Fibroblast of skin of left quadriceps (primary cell): ENCODE measurements at places on chromosomes 4 and X.

DNA sequence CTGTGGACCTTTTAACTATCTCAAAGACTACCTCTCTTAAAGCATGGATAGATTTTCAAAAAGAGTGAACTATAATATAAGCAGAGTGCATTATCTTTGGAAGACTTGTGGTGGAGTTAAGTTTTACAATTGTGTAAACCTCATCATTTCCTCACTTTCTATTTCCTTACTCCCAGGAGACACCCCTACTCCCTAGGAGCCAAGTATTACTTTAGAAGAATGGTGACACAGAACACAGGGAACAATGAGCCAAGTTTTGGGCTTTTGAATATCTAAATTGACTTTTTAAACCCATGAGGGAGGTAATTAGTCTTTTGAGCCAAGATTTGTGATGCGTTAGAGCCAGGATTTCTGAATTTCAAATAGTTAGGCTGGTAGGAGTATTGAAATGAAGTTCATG is 78.9 kb upstream of the UNC5C start:
- no peak for DNase-seq

- DNase-seq = no peak
Observed at GRCh38 chrX:48683411-48683982, at the start of gene WAS. Gene WAS (plus strand): TSS chrX:48683799. CDS start chrX:48683854, 55 bp downstream.

GRCh38 chr4:7075962-7076695 is 8.3 kb upstream of the GRPEL1 start:
- DNase-seq = no peak

GRCh38 chr4:15612136-15612535 is 43.0 kb downstream of the FBXL5 start:
- no peak for DNase-seq

- no peak for DNase-seq
Observed at GRCh38 chrX:44305921-44306320, 37.6 kb downstream of the EFHC2 start.

DNA sequence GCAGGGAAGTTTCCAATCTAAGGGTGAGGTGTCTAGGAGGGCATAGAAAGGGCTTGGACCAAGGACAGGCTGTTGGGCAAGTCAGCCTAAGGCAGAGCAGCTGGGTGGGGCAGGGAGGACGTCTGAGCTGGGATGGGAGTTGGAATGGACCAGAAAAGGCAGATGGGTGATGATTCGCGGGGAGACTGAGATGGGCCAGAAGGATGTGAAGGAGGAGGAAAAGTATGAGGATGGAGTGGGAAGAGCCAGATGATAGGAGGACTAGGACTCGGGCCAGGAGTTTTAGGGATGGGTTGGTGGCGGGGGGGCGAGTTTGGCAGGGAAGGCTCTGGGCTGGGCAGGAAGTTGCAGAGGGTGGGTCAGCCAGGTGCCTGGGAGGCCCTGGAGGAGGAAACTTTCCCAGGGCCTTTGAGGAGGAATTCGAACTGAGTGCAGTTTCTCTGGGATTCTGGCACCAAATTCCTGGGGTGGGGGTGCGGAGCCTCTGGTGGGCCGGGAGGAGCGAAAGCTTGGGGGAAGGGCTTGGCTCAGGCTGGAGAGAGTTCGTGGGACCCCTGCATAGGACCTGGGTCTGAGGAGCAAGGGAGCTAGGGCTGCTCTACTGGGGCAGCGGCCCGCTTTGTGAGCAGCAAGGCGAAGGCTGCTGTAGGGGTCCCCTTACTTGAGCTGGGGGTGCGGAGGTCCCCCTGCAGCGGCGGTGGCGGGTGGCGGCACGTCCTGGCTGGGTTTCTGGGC is 8.7 kb upstream of the TIMP1 start:
- DNase-seq = no peak

- no peak for DNase-seq
Observed at GRCh38 chr4:112069110-112069509, 76.1 kb upstream of the FAM241A start.

GRCh38 chr4:162498168-162498567 is 334.4 kb upstream of the FSTL5 start:
- DNase-seq = no peak

DNA sequence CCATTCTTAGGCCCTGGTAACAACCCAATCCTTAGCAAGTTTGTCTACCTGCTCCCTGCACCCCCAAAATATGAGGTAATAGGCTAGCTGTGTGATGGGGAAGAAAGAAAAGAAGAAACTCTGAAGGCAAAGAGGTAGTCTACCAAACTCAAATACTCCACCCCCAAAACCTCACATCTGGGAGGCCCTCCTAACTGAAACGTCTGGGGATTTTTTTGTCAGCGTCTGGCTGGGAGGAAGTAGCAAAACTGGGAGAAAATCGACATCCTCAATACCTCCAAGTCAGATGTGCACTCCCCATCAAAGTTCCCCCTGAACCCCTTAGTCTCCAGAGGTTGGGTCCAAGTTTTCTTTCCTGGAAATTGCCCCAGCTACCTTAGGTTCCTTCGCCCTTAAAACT is 1.0 kb downstream of the LAMP2 start:
- DNase-seq = no peak
